ENCODE measurements at places on chromosomes 4 and X.

DNA sequence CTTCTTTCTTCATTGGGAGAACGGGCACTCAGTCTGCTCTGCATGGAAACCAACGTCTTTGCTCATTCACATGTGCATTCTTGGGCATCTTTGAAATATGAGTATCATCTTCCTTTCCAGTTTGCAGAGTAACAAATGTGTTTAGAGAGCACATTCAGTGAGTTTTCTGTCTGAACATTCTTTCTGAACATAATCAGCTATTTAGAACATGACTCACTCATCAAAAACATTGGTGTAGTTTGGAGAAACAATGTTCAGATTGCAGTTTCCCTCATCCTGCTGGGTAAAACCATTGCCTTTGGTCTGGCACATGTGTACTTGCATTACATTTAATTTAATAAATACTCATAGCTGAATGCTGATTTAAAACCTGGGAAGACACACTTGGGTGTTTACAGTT lies 81.5 kb upstream of the F9 start:
- DNase-seq: no peak

GRCh38 chrX:28889591-28890090 lies 302.4 kb downstream of the IL1RAPL1 start:
- DNase-seq: no peak

GRCh38 chr4:78669453-78669852 lies 106.7 kb upstream of the BMP2K start:
- no peak for DNase-seq

DNA sequence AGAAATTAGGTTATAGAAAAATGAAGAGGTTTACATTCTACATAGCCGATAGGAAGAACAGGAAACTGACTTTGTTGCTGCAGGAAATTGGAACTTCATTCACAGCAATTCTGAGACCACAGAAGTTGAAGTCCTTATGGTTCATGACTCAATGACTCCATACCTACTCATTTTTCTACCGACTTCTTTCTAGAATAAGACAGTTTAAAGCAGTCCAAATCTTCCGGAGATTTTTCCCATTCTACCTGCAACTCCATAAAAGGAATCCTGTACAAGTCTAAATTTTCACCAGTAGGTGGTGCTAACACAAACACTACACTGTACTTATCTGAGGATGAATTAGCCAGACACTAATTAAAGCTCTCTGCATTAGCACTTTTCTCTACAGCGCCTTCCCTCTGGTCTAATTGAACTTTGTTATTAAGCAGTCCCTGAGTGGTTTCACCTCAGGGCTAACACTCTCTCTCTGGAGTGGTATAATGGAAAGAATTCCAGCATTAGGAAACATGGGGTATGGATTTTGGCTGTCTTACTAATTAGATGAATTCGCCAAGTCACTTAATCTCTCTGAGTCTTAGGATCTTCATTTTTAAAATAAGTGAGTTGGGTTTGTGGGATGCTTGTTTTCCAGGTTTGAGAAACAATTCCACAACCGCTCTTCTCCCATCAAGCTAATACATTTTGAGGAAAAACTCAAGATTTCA lies 167.9 kb downstream of the SMIM20 start:
- no peak for DNase-seq

DNA sequence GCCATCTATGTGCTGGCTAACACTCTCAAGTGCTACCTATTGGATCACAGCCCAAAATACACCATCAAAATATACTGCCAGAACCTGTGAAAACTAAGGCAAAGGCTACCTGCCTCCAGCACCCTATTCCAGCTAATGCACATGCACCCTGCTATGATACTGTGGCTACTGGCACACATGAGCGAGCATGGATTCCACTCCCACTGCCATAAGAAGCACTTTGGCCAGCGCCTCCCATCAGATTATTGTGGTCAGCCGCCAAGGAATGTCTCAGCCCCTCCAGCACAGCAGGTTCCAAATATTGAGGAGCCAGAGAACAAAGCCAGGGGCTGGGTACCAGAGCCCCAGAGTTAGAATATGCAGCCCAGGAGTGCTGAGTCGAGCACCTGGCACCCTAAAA lies 32.5 kb upstream of the TMPRSS11F start:
- no peak for DNase-seq
